ENCODE measurements at places on chromosomes 16 and 17.

GRCh38 chr16:12964461-12964860 lies 63.1 kb downstream of the SHISA9 start:
- DNase-seq = no peak

DNA sequence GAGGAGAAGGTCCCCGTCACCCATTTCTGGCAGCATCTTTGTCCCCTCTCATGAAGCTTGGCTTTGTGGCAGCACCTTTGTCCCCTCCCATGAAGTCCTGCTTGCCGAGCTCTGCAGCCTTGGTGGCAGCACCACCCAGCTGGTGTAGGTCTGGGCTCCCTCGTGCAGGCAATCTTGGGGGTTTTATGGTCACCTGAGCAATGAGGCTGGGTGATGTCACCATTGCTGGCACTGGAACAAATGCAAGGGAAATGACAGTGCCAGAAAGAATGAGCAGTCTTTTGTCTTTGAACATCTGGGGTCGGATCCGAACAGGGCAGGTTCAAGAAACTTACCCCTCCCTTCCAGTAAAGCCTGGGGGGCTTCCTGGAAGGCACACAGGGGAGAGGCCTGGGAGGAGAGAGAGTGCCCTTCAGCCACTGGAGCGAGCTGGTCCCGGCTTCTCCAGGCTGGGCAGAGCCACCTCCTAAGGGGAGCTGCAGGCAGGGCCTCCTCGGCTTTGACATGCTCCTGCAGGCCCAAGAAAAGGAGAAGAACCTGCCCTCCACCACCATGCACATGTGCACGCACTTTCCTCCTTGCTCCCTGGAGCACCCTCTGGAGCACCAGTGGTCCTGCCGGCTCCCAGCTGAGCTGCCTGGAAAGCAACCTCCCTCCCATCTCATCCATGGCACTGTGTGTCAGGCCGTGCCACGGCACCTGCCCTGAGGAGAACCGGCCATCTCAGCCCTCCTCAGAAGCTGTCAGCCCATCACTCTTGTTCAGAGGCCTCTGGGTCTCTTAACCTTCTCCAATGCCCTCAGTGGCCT lies 16.0 kb downstream of the BTBD17 start:
- no peak for DNase-seq

DNA sequence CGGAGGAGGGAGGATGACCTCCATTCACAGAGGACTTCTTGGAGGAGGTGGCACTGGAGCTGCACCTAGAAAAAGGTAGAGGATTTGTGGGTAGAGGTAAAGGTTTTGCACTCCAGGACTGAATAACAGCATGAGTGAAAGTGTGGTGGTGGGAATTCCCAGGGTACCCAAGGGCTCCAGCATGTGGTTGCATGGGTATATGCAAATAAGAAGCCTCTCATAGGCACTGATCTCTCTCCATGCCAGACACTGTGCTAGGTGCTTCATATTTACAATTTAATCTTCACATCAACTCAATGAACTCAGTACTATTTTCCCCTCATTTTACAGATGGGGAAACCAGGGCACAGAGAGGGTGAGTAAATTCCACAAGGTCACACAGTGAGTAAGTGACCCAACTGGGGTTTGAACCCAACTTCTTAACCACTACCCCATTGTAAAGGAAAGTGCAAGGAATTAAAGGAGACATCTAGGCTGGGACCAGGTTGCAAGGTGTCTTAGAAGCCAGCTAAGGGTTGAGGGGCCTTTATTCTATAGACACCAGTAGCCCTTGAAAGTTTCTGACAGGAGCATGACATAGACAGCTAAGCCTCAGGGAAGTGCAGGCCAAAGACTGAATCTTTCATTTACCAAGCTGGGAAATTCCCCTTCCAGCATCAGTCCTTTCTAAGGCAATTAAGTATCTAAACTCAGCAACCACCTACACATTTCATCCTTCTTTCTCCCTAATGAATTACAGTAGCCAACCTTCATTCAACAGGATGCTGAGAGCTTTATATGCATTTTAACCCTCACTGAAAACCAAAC lies 21.3 kb downstream of the SCNN1B start:
- DNase-seq = no peak

DNA sequence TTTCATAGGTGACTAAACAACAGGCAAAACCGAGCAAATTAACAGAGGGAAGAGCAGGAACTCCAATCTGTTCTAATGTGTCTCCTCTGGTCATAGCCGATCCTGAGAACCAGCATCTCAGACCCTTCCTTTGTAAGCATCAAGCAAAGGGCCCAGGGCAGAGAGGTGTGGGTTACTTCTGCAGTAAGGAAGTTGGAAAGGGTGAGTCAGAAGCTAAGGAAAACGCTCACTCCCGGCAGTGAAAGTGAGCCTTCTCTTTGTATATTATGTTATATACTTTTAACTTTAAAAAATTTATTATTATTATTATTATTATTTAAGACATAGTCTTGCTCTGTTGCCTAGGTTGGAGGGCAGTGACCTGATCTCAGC lies 77.7 kb downstream of the MRM3 start:
- no peak for DNase-seq

DNA sequence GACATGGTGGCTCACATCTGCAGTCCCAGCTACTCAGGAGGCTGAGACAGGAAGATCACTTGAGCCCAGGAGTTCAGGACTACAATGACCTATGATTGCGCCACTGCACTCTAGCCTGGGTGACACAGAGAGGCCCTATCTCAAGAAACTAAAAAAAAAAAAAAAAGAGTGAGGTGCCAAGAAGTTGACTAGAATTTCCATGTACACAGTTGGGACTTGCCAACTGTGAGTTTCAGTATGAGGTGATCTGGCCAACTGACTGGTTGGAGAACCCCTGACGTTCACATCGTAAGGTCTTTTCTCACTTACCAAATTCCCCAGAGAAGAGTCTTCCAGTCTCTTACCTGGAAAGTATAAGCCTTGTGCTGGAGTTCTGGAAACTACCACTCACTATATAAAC lies 3.1 kb upstream of the MED11 start:
- DNase-seq = no peak

GRCh38 chr16:66588981-66589713 lies 9.9 kb downstream of the CMTM2 start:
- peak; percentile 34 for DNase-seq

DNA sequence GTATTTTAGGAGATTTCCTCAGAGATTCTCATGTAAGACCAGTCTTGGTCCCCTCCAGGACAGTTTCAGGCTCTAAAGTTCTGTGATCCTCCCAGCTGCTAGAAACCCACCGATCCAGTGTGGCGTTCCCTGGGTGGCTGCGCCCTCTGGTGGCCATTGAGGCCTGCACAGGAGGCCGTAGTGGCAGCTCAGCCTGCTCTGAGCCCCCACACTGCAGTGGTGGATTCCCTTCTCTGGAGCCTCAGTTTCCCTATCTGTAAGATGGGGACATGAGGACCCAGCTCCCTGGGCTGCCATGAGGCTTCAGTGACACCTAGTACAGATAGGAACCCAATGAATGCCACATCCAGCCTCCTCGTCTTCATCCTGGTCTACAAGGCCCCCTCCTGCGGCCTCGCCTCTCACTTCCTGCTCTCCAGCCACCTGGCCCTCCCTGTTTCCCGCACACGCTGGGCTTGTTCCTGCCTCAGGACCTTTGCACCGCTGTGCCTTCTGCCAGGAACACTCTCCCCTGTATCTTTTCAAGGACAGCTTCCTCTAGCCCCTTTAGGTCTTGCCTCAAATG lies 16.5 kb downstream of the CCDC102A start:
- peak; percentile 70 for DNase-seq

DNA sequence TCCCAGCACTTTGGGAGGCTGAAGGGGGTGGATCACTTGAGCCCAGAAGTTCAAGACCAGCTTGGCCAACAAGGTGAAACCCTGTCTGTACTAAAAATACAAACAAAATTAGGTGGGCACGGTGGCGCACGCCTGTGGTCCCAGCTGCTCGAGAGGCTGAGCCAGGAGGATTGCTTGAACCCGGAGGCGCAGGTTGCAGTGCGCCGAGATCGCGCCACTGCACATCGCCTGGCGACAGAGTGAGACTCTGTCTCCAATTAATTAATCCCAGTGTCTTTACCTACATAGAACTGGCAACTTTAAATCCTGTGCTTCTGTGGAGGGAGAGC lies 1.5 kb upstream of the ELOB start:
- no peak for DNase-seq

GRCh38 chr17:79355165-79355564 lies 255.7 kb downstream of the RBFOX3 start:
- DNase-seq = no peak

- DNase-seq = no peak
Observed at GRCh38 chr16:88540346-88540977, 29.7 kb upstream of the ZC3H18 start.

DNA sequence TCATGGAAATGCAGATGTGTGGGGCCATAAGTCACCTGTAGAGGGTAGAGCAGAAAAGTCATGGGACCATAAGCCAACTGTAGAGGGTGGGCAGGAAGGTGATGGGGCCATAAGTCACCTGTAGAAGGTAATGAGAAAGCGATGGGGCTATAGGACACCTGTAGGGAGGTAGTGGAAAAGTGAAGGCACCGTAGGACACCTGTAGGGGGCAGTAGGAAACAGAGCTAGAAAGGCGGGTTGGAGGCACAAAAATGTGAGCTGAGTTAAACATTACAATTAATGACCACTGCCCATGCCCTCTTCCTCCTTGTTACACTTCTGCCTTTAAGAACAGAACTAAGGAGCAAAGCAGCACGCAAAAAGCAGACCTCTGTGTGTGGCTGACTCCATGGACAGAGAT lies 150.1 kb downstream of the SHISA6 start:
- DNase-seq = no peak

- no peak for DNase-seq
Observed at GRCh38 chr16:57239107-57239506, 6.0 kb upstream of the ARL2BP start.

GRCh38 chr16:67530013-67530939 lies 1.6 kb downstream of the RIPOR1 start:
- no peak for DNase-seq

DNA sequence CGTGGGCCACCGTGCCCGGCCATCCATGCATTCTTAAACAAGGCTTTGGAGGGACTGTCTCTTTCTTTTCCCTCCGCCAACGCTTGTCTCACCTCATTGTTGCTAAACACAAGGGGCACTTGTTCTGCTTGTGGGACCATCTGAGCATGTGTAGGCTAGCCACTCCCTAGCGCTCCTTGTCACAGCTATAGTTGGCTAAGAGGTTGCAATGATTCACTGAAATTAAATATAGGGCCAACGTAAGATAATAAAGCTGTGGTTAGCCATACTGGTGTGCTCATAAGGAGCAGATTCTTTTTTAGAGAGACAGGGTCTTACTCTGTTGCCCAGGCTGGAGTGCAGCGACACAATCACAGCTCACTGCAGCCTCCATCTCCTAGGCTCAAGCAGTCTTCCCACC lies 41.2 kb downstream of the KIAA0513 start:
- DNase-seq = no peak

- no peak for DNase-seq
Observed at GRCh38 chr17:80397034-80397387, 18.0 kb upstream of the ENDOV start.

DNA sequence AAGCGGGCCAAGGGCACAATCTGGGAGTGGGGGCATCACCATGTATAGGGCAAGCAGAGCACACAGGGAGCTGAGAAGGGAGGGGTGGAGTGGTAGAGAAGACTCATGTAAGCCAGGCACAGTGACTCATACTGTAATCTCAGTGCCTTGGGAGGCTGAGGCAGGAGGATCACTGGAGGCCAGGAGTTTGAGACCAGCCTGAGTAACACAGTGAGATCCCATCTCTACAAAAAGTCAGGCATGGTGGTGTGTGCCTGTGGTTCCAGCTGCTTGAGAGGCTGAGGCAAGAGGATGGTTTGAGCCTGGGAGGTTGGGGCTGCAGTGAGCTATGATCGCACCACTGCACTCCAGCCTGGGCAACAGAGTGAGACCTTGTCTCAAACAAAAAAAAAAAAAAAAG lies 40.8 kb downstream of the ARHGAP27 start:
- DNase-seq = no peak

DNA sequence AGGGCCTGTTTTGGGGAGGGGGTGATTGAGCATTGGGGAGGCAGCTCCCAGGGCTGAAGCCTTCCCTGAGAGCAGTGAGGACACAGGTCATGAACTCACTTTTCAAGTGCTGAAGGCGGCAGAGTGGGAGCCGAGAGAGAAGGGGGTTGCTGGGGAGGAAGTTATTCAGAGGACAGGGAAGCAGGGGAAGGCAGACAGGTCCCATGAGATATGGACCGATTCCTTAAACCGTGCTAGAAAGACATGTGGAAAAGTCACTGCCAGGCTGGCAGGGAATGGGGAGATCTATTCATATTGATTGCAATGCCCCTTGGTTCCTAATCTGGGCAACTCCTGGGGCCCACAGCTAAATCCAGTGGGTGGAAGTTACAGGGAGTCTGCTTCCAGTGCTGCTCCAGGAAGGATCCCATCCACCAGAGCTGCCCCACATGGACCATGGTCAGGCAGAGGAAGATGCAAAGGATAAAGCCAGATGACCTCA lies 1.1 kb downstream of the CCL4 start:
- no peak for DNase-seq

GRCh38 chr16:19167710-19168370 lies at the start of gene SYT17:
Gene SYT17 (plus strand): TSS chr16:19168240. CDS start chr16:19168647, 407 bp downstream.
- peak; percentile 36 for DNase-seq

- no peak for DNase-seq
Observed at GRCh38 chr17:66665194-66665593, 169.7 kb upstream of the CACNG5 start.

- no peak for DNase-seq
Observed at GRCh38 chr16:47058295-47059086, 85.0 kb upstream of the DNAJA2 start.

- DNase-seq = no peak
Observed at GRCh38 chr16:27505297-27506236, 44.1 kb downstream of the GTF3C1 start.

DNA sequence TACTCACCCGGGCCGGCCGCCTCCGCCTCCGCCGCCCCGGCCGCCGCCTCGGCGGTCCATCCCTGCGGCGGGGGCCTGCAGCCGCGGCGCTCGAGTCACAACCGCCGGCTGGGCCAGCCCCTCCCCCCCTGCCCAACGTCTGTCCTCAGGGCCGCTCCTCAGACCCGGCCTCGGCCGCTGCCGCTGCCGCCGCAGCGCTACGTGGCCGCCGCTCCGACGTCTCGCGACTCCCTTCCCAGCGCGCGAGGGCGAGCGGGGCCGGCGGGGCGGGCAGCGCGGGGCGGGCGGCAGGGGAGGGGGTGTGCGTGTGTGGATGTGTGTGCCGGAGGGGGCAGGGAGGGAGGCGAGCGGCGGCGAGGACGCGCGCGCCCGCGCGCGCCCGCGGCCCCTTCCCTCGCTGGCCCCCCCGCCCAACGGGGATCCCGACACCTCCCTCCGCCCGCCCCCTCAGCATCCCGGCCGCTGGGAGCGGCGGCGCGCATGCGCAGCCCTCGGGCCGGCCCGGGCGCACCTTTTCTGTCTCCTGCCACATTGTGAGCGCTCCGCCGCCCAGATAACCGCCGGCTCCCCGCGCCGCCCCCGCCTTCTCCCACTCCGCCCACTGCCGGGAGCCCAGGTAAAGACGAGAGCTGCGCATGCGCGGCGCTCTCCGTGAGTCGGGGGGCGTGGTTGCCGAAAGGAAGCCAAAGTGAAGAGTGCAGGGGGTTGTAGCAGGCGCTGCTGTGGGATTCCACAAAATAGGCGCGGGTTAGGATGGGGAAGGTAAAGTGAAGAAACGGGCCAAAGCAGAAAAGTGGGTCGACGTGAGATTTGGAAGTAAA lies at the start of gene ZNF652:
Gene ZNF652 (minus strand): TSS at position 349 of the 821 bp plus-strand sequence. CDS start 44,525 bp downstream, outside the sequence.
- peak; percentile 83 for DNase-seq

GRCh38 chr16:68417711-68418301 lies 30.5 kb downstream of the SMPD3 start:
- DNase-seq = peak; percentile 44
